ENCODE measurements at places on chromosomes 16 and 17. TPM values are rescaled to one million over a fixed set of nuclear protein-coding genes. Genes with fewer than 3 reads are reported as not detected.

The SPAG5 gene
- total RNA-seq, result 127 TPM

The LDHD gene
- total RNA-seq, result 0.28 TPM

The EPOP gene
- total RNA-seq, result 10.2 TPM

The SLC47A1 gene
- total RNA-seq, result 0.45 TPM

The KRT16 gene
- total RNA-seq, result not detected

The LGALS9B gene
- not detected for total RNA-seq

The PNMT gene
- total RNA-seq, result not detected

The ACAP1 gene
- 709 TPM for total RNA-seq

The ATP2A1 gene
- 2.5 TPM for total RNA-seq

The SPATA32 gene
- 0.20 TPM for total RNA-seq

The SLC35G6 gene
- total RNA-seq, result not detected

The BRCA1 gene
- 62.5 TPM for total RNA-seq

The CHST6 gene
- total RNA-seq, result not detected

GRCh38 chr17:80619535-80620235 is 75.0 kb downstream of the RPTOR start:
- no peaks in the 10 kb centered on the region for H3K27me3 ChIP-seq
- H3K4me3 ChIP-seq, result no peak overlapping the region
- peaks cover 49% of the 10 kb centered on the region for H3K4me1 ChIP-seq

GRCh38 chr17:36124879-36125824 is 21.5 kb downstream of the CCL4 start:
- H3K4me1 ChIP-seq, result peaks cover 7% of the 10 kb centered on the region
- no peak overlapping the region for H3K27ac ChIP-seq
- peaks cover 22% of the 10 kb centered on the region for H3K27me3 ChIP-seq
- no peak overlapping the region for H3K4me3 ChIP-seq
- no peak for DNase-seq

DNA sequence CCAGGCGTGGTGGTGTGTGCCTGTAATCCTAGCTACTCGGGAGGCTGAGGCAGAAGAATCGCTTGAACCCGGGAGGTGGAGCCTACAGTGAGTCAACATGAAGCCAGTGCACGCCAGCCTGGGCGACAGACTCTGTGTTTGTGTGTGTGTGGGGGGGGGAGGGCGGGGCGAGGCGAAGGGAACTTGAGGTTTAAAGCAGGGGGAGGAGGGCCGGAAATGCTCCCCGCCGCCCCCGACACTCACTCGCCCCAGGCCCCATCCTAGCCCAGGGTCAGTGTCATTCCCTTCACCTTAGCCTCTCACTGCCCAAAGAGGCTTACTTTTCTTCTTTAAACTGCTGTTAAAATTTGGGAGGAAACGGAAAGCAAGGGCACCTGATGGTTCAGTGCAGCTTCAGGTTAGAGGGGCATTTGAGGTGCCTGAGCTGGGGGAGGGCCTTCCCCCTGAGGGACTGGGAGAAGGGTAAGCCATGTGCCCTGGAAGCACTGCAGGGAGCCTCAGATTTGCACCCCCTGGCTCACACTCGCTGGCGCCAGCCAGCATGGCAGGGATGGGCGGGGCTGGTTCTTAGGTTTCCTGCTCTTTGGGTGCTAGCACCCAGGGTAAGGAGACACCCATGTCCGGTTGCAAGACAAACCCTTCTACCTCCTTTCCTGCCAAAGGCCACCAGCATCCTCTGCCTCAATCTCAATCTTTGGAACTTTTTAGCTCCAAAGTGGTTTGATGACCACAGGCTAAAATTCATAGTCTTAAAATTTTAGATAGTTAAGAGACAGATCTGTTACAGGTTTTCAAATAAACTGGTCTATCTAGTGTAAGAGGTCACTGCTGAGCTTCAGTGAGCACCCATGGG is 2.2 kb upstream of the LIMD2 start:
- peak overlapping the region; percentile 87 for H3K4me3 ChIP-seq
- H3K36me3 ChIP-seq, result peaks cover 60% of the 10 kb centered on the region
- no peaks in the 10 kb centered on the region for H3K27me3 ChIP-seq
- H3K4me1 ChIP-seq, result peaks cover 68% of the 10 kb centered on the region
- peak; percentile 85 for DNase-seq

DNA sequence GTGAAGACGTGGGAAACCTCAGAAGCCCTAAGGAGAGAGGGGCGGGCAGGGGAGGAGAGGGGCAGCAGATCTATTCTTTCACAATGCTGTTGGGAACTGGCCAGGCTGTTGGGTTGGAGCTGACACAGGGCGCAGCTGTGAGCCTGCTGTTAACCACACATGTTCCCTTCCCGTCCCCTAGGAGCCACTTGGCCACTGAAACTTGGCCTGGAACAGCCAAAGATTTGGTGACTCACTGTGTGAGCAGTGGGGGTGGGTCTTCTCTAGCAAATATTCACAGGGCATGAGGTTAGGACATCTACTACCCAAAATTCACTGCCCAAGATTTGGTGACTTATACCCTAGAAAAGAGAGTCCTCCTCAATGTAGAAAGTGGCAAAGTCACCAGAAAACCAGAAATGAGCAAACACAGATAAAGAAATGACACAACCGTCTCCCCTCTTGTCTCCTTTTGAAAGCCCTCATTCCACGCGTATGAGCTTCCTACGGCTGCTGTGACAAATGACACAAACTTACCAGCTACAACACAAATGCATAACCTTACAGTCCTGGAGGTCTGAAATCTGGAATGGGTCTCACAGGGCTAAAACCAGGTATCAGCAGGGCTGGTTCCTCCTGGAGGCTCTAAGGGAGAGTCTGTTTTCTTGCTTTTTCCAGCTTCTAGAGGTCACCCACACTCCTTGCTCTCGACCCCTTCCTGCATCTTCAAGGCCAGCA is 6.3 kb downstream of the TBC1D16 start:
- H3K4me3 ChIP-seq, result no peak overlapping the region
- H3K27ac ChIP-seq, result no peak overlapping the region
- no peaks in the 10 kb centered on the region for H3K36me3 ChIP-seq
- peaks cover 6% of the 10 kb centered on the region for H3K27me3 ChIP-seq

- DNase-seq, result no peak
- no peak overlapping the region for H3K27ac ChIP-seq
- peaks cover 11% of the 10 kb centered on the region for H3K27me3 ChIP-seq
- H3K4me1 ChIP-seq, result peaks cover 23% of the 10 kb centered on the region
- no peak overlapping the region for H3K4me3 ChIP-seq
Measured at GRCh38 chr17:45905814-45906213, 11.5 kb downstream of the MAPT start.

GRCh38 chr16:86931410-86931941 is 353.1 kb downstream of the FOXL1 start:
- no peaks in the 10 kb centered on the region for H3K36me3 ChIP-seq
- no peak overlapping the region for H3K27ac ChIP-seq
- no peaks in the 10 kb centered on the region for H3K4me1 ChIP-seq
- DNase-seq, result no peak

- H3K27me3 ChIP-seq, result no peaks in the 10 kb centered on the region
- DNase-seq, result no peak
- peaks cover 5% of the 10 kb centered on the region for H3K36me3 ChIP-seq
- H3K27ac ChIP-seq, result no peak overlapping the region
- H3K4me3 ChIP-seq, result no peak overlapping the region
- H3K4me1 ChIP-seq, result no peaks in the 10 kb centered on the region
Measured at GRCh38 chr17:75501378-75502071, 13.8 kb downstream of the CASKIN2 start.

DNA sequence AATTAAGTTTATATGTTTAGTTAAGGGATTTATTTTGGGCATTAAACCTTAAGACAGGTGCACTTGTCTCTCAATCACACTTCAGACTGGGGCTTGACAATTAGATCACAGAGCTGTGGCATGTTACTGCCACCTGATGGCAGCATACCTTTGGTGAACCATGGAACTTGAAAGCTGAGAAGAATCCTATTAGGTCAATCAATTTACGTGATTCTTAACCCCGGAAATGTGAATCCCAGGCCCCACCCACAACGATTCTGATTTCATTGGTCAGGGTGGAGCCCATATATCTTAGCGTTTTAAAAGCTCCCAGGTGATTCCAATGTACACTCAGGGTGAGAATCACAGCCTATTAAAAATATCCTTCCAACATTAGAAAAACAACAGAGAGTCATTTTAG is 91.0 kb downstream of the GSG1L start:
- no peaks in the 10 kb centered on the region for H3K36me3 ChIP-seq
- peaks cover 5% of the 10 kb centered on the region for H3K4me1 ChIP-seq
- peak; percentile 60 for DNase-seq
- H3K4me3 ChIP-seq, result no peak overlapping the region
- H3K27me3 ChIP-seq, result peaks cover 26% of the 10 kb centered on the region

- no peaks in the 10 kb centered on the region for H3K4me1 ChIP-seq
- no peaks in the 10 kb centered on the region for H3K36me3 ChIP-seq
- H3K27ac ChIP-seq, result no peak overlapping the region
- no peak for DNase-seq
- no peak overlapping the region for H3K4me3 ChIP-seq
Measured at GRCh38 chr16:83374979-83375378, 432.8 kb upstream of the HSBP1 start.

DNA sequence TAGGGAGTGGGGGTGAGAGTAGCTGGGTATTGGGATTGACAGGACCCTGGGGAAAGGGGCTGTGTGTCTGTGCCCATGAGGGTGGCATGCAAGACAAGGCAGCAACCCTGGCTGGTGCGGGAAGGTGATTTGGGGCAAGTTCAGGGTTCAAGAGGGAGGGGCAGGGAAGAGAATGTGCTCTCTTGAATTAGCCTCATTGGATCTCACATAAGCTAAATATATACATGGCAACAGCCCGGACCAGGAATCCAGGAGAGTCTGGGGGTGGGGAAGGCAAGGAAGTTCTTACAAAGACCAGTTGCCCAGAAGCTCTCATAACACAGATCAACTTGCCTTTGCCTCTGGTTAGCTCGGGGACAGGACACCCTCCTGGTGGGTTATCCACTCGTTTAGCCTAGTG is 73.3 kb downstream of the IRX3 start:
- no peak overlapping the region for H3K4me3 ChIP-seq
- no peaks in the 10 kb centered on the region for H3K4me1 ChIP-seq
- no peak for DNase-seq
- H3K27ac ChIP-seq, result no peak overlapping the region

GRCh38 chr16:7992616-7993015 is 597.7 kb downstream of the TMEM114 start:
- no peak overlapping the region for H3K4me3 ChIP-seq
- H3K36me3 ChIP-seq, result no peaks in the 10 kb centered on the region
- no peak overlapping the region for H3K27ac ChIP-seq
- DNase-seq, result no peak

GRCh38 chr17:73492821-73493814 is 151.1 kb downstream of the SDK2 start:
- no peak overlapping the region for H3K4me3 ChIP-seq
- no peaks in the 10 kb centered on the region for H3K27me3 ChIP-seq
- no peaks in the 10 kb centered on the region for H3K36me3 ChIP-seq
- H3K4me1 ChIP-seq, result no peaks in the 10 kb centered on the region

GRCh38 chr16:48330841-48331192 is 54.4 kb downstream of the SIAH1 start:
- DNase-seq, result no peak
- H3K27me3 ChIP-seq, result no peaks in the 10 kb centered on the region
- H3K4me1 ChIP-seq, result no peaks in the 10 kb centered on the region
- H3K4me3 ChIP-seq, result no peak overlapping the region
- peaks cover 20% of the 10 kb centered on the region for H3K36me3 ChIP-seq

- H3K27me3 ChIP-seq, result no peaks in the 10 kb centered on the region
- DNase-seq, result no peak
- H3K4me1 ChIP-seq, result peaks cover 31% of the 10 kb centered on the region
- H3K27ac ChIP-seq, result no peak overlapping the region
- no peak overlapping the region for H3K4me3 ChIP-seq
Measured at GRCh38 chr16:591892-592517, 2.1 kb downstream of the RAB40C start.

DNA sequence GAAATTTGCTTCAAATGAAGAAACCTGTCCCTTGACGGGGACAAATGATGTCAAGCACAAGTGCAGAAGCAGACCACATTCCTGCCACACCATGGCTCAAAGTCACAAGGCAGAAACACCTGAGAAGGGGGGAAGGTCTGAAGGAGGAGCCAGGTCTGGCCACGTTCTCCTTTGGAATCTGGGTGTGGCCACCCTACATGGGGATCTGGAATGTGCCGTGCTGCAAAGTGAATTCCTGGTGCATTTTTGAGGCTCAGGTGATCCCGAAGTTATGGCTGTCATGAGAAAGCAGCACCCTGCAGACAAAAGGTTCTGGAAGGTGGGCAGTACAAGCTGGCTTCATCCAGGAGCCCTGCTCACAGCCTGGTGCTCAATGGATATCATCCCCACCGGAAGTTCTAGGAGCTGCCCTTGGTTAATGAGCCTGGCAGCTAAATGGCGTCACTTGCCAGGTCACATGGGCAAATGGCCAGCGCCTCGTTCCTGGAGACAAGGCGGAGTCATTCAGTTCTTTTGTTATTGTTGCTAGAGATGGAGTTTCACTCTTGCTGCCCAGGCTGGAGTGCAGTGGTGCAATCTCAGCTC is 20.1 kb upstream of the ADCY9 start:
- no peak for DNase-seq
- no peak overlapping the region for H3K27ac ChIP-seq
- peaks cover 22% of the 10 kb centered on the region for H3K4me1 ChIP-seq
- peaks cover 6% of the 10 kb centered on the region for H3K36me3 ChIP-seq

DNA sequence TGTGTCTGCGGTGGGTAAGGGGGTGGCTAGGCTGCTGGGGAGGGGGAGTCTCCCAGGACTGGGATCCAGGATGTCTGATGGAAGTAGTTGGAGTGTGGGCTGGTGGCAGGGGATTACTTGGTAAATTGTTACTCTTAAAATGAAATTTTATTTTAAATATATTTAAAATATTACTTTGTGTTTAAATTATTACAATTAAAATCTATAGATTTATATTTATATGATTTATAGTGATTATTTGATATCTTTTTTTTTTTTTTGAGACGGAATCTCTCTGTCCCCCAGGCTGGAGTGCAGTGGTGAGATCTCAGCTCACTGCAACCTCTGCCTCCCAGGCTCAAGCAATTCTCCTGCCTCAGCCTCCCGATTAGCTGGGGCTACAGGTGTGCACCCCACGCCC is 18.6 kb downstream of the CPNE2 start:
- no peak overlapping the region for H3K27ac ChIP-seq
- peaks cover 17% of the 10 kb centered on the region for H3K4me1 ChIP-seq
- peaks cover 2% of the 10 kb centered on the region for H3K27me3 ChIP-seq
- H3K36me3 ChIP-seq, result no peaks in the 10 kb centered on the region

DNA sequence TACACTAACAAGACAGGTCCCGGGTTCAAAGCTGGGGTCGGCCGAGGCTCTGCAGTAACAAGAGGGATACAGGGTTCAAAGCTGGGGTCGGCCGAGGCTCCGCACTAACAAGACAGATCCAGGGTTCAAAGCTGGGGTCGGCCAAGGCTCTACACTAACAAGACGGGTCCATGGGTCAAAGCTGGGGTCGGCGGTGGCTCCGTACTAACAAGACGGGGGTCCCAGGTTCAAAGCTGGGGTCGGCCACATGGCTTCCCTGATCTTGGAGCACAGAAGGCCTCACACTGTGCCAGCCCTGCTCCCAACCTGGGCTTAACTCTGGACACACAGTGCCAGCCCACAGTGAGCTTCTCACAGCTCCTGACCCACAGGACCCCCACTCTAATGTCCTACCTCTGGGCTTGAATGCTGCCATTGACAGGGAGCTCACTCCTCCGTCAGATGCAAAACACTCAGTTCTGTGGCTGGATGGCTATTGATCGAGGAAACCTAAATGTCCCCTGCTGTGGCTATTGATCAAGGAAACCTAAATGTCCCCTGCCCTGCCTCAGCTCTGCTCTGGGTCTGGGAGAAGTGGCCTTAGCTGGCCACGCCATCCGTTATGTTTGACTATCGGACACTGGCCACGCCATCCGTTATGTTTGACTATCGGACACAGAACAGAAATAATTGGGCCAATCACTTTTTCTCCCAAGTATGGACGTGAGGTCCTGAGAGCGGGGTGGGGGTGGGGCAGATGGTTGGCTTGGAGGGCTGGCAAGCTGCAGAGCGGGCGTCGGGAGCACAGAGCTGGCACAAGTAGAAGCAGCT is 54.6 kb upstream of the DOC2B start:
- no peak overlapping the region for H3K27ac ChIP-seq
- H3K4me1 ChIP-seq, result no peaks in the 10 kb centered on the region
- no peaks in the 10 kb centered on the region for H3K36me3 ChIP-seq
